ENCODE measurements at places on chromosomes 7 and 10.

GRCh38 chr10:48655411-48656240, 29.0 kb upstream of the WDFY4 start:
- no peak for DNase-seq

- DNase-seq: no peak
Observed at GRCh38 chr10:132539431-132539839, 1.8 kb downstream of the INPP5A start.

GRCh38 chr10:123259791-123260190, 105.6 kb downstream of the BUB3 start:
- DNase-seq: no peak

DNA sequence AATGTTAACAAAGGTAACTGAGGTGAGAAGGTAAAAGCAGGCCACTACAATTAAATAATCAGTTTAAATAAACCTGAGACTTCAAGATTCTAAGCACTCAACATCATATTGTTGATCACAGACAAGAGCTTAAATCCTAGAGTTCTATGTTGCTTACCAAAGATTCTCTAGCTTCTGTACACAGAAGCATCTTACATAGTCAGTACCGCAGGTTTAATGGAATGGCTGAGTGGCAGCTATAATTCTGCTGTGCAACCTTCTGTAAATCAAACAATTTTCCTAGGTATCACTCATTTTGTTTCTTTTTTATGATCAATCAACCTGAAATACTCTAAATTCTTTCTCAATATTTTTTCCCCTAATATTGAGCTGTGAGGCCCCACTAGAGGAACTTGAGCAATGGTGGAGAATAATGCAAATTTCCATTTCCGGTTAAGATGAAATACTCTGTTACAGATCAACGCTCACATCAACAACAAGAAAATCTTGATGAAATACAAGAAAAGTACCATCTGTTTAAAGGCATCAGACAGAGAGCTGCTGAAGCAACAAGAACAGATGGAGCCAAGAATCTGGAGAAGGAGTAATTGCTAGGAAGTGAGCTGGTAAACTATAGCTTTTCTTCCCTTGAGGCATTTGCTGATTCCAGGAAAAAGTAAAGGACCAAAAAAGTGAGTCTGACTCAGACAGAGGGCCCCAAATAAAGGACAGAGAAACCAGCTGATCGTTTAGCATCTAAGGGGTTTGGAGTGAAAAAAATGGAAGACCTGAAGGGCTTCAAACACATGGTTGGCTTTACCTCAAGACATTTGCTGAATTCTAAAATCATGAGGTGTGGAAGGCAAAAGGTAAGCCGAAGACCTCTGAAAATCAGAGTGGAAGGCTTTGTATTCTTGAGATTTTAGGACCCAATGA, 22.6 kb downstream of the PNPLA8 start:
- no peak for DNase-seq

DNA sequence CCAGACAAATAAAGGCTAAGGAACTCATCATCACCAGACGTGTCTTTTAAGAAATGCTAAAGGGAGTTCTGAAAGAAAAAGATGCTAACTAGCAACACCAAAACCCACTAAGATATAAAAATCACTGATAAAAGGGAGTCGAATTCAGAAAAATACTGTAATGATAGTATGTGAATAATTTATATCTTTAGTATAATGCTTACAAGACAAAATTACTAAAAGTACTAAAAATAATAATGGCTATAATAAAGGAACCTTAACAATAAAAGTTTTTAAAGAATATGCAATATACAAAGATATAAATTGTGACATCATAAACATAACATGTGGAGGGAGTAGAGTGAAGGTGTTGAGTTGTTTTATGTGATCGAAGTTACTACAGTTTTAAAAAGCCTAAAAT, 28.3 kb downstream of the HPSE2 start:
- no peak for DNase-seq

DNA sequence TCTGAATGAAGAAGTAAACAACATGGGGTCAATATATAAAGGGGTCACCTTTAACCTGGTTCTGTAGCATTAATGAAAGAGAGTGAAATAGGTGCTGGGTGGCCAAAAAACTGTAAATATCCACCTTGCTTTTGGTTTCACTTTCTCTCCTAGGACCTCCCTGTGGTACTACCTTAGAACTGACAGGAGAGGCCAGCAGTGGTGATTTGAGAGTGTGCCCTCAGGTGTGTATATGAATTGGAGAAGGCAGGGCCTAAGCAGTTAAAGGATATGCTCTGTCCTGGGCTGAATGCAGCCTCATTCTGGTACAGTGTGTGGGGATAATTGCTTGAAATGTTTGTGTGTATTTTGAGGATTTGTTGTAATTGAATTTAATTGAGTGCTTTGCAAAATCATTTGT, 62.0 kb downstream of the BBS9 start:
- no peak for DNase-seq

DNA sequence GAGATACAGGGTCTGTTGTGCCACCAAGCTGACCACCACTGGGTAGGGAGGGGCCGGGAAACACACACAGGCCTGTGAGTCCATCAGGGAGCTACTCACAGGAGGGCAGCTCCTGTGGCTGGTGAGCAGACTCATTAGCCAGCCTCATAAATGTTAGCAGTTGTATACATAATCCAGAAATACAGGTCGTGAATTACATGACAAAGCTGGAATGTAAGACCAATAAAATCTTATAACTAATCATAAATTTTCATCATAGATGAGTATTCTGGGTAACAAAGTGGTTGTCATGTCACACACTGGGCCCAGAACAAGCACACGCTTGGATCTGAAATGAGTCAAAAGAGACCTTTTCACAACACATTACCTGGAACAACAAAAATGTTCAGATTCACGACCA, 642.6 kb upstream of the AUTS2 start:
- no peak for DNase-seq

DNA sequence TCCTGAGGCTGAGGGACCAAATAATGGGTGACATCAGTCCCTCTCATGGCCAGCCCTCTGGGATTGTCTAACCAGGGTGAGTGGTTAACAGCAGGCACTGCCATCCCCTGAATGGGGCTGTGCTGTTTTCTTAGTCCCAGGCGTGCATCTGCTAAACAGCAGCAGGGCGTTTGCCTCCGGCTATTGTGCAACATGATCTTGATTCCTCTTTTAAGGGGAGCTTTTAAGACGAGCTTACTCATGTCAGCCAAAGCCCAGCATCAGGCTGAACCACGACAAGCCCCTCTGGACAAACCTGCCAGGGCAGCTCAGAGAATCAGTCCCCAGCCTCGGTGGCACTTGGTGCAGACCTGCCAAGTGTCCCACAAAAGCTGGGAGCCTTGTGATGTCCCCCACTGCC, 16.2 kb upstream of the IGFBP3 start:
- no peak for DNase-seq

DNA sequence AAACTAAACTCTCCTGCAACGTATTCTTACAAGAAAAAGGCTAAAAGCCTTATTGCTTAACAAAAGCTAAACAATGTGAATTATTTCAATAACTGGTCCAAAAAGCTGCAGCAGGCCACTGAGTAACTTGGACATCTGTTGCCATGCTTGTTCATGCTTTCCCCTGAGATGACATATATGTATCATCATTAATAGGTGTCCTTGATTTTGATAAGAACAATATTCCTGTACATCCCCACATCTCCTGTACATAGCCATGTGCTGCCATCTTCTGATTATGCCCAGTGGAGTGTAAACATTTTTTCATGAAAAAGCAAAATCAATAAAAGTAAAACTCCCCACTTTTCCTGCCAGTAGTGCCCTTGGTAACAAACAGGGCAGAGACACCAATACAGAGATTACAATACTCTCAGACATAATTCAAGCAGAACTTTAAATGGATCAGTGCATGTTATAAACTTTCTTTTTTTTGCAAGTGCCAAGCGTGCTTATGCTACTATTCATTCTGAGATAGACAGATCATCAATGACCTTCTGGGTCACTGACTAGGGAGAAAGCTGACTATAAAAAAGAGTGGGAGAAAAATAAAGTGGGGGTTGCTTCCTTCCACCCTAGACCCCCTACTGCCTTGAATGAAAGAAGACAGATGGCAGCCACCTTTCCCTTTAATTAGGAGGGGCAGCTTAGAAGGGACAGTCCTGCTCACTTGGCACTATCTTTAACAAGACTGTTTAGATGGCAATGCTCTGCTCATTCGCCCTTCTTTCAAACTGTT, 205.5 kb upstream of the KLF14 start:
- DNase-seq: no peak

- DNase-seq: no peak
Observed at GRCh38 chr10:15141136-15142054, 27.1 kb downstream of the NMT2 start.

DNA sequence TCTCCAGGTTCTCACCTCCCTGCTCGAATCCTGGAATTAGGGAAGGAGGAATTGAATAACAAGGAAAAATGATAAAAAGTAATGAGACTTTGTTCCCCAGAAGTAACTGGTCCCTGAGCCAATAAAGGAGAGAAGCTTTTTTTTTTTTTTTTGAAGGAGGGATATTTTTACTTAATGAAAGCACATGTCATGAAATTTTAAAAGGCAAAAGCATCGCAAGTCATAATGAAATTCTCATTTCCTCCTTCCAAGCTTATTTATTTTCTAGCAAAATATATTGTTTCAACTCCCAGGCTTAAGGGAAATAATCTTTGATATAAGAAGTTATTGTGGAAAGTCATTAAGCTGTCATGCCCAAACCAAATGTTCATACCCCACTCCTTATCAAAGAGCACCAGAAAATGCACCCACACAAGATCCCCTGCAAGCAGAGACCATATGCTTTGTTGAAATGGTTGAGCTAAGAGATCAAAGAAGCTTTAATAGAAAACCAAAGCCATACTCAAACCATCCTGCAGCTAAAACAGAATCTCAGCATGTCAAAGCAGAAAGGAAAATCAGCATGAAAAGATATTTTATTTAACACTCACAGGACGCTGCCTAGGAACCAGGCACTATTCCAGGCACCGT, 16.7 kb upstream of the ABCC2 start:
- no peak for DNase-seq

DNA sequence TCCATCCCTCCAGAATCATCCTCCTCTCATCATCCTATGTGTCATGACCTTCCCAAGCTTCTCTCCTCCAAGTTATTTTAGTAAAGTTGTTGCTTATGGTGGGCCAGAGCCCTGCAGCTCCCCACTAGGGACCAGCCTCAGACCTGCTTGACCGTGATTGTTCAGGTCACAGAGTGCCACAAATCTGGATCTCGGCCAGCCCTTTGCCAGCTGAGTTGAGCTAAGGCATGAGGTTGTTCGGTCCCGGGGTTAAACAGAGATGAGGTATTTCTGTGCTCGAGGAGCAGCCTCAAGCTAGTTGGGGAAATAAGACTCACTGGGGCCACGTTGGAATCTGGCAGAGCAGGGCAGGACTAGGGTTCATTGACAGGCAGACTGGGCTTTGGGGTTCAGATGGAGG, 66.3 kb upstream of the PPIF start:
- DNase-seq: no peak

GRCh38 chr7:47806701-47807103, 141.6 kb downstream of the PKD1L1 start:
- DNase-seq: no peak
